Stimulated activated CD4-positive, alpha-beta T cell treated with anti-CD3 and anti-CD28 coated beads, Interleukin-12 subunit alpha, Interleukin-12 subunit beta, amount 100 ng/mL, for 24 hours (primary cell): ENCODE measurements at places on chromosomes 7 and 10.

GRCh38 chr7:128427289-128427891 is 17.6 kb upstream of the IMPDH1 start:
- no peak for DNase-seq

DNA sequence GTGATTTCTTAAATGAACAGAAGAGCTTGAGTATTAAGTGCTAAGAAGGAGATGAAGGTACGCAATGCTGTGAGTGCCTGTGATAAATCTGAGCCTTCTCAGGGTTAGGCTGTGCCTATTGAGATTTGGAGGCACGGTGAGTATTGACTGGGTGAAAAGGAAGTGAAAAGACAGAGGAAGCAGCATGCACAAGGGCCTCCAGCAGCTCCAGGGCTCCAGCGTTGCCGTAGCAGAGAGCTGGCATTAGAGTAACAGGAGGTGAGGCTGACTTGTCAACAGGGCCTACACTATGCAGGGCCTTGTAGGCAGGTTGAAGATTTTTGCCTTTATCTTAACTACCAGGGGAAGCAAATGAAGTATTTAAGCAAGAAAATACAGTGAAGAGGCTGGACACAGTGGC is 54.1 kb upstream of the PDCD4 start:
- DNase-seq, result no peak

DNA sequence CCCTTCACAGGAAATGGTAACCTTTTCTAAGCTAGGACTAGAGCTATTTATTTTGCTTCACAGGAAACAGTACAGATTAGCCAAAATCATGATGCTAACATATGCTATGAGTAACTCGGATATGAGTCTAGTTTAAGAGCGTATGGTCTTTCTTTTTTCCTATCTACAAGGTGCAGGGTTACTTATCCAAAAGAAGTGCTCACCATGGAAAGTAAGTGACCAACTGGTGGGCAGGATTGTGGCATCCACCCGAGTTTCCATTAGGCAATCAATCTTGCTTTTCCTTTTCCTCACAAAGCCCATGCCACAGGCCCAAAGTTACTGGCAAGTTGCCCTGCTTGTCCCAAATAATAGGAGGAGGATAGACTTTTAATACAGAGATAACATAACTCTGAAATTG is 765.1 kb upstream of the POM121L12 start:
- no peak for DNase-seq

- DNase-seq, result no peak
These were observed 420 bp upstream of the KLHL7 start for GRCh38 chr7:23105086-23105643.

GRCh38 chr10:14327527-14327926 is 3.2 kb downstream of the FRMD4A start:
- DNase-seq, result no peak

DNA sequence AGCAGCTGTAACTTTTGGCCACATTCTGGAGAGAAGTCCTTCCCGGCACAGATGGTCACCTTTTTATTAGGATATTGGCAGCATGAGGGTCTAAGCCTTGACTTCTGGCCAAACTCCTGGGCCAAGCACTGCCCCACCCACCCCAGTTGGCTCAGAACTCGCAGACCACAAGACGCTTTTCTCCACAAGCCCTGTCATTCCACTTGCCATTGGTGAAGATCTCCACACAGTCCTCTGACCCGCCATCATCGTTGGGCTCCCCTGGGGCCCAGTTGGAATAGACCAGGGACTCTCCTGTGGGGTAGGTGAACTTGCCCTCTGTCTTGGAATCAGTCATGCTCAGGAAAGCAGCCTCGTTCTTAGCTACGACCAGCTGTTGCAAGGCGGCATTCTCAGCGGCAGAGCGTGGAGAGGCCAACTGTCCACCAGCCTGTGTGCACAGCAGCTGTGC is 11.2 kb downstream of the SFTPD start:
- no peak for DNase-seq

- DNase-seq, result no peak
These were observed 37.9 kb downstream of the PAXIP1 start for GRCh38 chr7:154965014-154965413.

DNA sequence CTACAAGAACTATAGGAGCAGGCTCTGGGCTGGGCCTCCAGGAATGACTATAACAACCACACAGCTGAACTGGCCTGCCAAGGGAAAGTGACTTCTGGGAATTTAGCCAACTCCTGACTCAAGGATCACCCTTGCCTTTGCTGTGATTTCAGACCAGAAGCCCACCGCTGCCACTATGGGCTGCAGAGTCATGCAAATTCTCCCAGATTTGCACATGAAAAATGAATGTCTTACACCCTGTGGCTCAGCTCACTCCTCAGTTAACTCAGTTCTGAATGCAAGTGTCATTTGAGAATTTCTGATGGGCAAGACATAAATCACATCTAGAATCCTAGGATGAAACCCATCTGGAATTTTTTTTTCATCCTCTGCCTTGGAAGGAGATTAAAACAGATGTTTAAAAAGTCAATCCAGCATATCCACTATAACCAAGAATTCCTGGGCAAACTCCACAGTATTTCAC is 186.5 kb upstream of the BET1 start:
- DNase-seq, result no peak
